ENCODE measurements at places on chromosomes 13 and 19.

DNA sequence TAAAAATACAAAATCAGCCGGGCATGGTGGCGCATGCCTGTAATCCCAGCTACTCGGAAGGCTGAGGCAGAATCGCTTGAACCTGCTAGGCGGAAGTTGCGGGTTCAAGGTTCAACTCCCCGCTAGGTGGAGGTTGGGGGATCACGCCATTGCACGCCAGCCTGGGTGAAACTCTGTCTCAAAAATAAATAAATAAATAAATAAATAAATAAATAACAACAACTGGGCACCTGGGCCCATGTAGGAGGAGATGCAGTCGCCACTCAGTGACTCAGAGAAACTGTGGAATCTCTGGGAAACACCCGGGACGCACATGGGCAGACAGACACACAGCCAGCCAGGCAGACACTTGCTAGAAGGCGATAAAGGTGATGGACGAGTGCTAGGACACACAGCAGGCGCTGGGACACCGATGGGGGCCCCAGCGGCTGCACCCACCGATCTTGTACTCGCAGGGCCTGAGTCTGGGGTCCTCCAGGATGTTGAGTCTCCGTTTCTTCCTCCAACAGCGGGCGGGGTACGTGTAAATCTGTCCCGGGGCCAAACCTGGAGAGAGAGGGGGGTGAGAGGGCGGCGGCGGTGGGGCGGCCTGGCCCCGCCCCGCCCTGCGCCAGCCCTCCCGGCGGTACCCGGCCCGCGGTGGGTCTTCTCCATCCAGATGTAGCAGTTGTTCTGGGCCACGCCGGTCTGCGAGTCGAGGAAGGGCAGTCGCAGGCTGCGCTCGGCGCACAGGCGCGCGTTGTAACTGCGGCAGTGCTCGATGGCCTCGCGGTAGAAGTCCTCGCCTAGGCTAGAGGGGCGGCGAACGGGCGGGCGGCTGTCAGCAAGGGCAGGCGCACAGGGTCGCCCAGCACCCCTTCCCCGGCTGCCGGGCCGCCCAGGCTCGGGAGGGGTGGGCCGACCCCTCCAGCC is 1.8 kb downstream of the DPF1 start:
- DNase-seq: no peak

DNA sequence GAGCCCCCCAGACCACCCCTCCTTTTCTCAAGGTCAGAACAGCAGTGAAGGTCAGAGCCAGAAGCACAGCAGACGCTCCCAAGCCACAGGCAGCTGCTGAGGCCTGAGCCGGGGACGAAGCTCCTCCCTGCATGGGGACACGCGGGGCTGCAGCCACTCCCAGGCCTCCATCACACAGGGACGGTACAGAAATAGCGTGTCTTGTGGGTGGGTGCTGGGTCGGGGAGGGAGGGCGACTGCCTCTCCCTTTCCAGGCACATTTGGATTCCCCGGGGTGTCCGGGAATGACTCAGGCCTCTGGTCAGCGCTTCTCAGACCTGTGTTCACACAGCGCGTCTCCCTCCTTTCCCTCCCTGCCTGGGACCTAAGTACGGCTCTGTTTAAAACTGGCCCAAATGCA is 33.2 kb downstream of the RASA3 start:
- no peak for DNase-seq

DNA sequence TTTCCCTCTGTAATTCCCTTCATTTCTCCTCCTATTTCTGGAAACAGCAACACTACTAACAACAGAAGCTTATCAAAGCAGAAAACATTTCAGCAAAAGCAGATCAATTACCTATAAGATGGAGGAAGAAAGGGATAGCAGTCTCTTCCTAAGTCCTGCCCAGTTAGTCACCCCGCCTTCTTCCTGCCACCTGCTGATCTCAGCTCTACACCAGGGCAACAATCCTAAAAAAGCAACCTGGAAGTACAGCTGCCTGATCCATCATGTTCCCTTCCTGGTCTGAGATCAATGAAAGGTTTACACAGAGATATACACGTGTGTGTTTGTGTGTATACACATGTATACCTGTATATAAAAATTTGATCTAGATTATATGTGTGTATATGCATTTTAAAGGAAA is 59.4 kb downstream of the TSC22D1 start:
- DNase-seq: no peak

- no peak for DNase-seq
Measured at GRCh38 chr19:5106191-5106726, 137.3 kb downstream of the KDM4B start.

DNA sequence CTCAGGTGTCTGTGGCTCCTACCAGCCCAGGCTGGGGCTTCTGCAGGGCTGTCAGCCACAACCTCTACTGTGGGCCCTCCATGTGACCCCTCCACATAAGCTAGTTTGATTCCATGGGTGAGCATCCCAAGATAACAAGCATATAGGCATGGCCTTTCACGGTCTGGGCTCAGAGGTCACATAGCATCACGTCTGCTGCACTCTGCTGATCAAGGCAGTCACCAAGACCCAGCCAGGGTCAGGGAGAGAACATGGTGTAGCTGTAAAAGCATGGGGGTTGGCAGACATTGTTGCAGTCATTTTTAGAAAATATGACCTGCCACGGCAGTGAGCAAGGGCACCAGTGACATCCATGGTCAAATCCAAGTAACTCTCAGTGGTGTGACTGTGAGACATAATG is 698.8 kb downstream of the UQCRFS1 start:
- no peak for DNase-seq

GRCh38 chr19:28960986-28961705 is 251.8 kb downstream of the UQCRFS1 start:
- DNase-seq: no peak

GRCh38 chr13:102472650-102473049 is 70.8 kb upstream of the FGF14 start:
- DNase-seq: no peak

GRCh38 chr13:77329911-77330584 is 3.2 kb upstream of the MYCBP2 start:
- no peak for DNase-seq

GRCh38 chr19:11223200-11223599 is 16.2 kb upstream of the ANGPTL8 start:
- no peak for DNase-seq

DNA sequence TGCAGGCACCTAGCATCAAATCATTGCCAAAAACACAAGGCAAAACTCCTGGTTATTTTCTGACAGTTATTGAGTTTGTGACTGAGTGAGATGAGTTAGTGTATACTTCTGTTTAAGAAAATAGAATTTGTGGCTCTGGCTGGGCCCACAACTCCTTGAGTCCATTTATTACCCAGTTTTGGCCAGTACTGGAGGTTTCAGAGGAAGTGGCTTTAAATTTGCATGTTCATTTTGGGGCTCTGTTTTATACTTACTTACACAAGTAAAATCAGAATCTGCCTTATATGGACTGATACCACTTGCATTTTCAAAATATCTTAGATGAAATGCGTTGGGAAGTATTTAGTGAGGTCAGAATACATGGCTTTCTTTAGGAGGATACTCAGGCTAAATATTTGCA is 29.0 kb downstream of the TNFSF11 start:
- no peak for DNase-seq

GRCh38 chr13:43935878-43936277 is 56.2 kb downstream of the LACC1 start:
- no peak for DNase-seq

GRCh38 chr19:3047496-3048189 is 14.7 kb downstream of the TLE5 start:
- DNase-seq: no peak

DNA sequence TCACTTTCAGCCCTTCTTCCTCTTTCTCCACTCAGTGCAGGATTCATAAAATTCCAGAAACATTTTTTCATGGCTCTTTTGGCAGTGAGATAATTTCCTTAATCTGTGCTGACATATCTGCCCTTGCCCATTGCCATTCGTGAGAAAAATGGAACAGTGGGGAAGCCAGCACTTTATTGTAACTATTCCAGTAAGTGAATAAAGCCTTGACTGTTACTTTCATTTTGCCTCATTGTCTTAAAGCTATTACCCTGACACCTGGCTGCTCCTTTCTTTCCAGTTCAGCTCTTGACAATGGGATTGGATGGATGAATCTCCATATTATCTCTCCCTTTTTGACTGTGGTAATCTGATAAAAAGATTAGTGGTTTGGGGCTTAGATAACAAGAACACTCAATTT is 1068.1 kb upstream of the PCDH20 start:
- no peak for DNase-seq

DNA sequence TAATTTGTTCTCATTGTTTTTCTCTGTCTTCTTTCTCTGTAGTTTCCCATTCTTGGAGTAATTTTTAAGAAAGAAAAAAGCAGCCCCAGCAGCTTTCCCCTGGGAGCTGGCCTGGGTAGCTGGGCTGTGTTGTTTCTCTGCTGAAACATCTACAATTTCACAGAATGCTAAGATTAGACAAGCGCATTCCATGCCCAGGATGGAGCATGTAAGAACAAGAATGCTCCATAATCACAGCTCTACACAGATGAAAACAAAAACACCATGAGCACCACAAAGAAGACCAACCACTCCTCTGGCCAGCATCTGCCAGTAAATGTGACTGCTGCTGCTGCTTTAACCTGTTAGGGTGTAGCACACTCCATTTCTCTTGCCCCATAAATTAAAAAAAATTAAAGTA is 239.2 kb upstream of the SLITRK1 start:
- no peak for DNase-seq
